ENCODE measurements at places on chromosomes 1 and 21. TPM values are rescaled to one million over a fixed set of nuclear protein-coding genes. Genes with fewer than 3 reads are reported as not detected.

GRCh38 chr1:111786669-111787207 is 31.0 kb downstream of the DDX20 start:
- no peak overlapping the region for H3K27ac ChIP-seq
- no peak for DNase-seq
- no peaks in the 10 kb centered on the region for H3K27me3 ChIP-seq
- H3K4me3 ChIP-seq = no peak overlapping the region
- H3K36me3 ChIP-seq = no peaks in the 10 kb centered on the region
- H3K4me1 ChIP-seq = peaks cover 3% of the 10 kb centered on the region

DNA sequence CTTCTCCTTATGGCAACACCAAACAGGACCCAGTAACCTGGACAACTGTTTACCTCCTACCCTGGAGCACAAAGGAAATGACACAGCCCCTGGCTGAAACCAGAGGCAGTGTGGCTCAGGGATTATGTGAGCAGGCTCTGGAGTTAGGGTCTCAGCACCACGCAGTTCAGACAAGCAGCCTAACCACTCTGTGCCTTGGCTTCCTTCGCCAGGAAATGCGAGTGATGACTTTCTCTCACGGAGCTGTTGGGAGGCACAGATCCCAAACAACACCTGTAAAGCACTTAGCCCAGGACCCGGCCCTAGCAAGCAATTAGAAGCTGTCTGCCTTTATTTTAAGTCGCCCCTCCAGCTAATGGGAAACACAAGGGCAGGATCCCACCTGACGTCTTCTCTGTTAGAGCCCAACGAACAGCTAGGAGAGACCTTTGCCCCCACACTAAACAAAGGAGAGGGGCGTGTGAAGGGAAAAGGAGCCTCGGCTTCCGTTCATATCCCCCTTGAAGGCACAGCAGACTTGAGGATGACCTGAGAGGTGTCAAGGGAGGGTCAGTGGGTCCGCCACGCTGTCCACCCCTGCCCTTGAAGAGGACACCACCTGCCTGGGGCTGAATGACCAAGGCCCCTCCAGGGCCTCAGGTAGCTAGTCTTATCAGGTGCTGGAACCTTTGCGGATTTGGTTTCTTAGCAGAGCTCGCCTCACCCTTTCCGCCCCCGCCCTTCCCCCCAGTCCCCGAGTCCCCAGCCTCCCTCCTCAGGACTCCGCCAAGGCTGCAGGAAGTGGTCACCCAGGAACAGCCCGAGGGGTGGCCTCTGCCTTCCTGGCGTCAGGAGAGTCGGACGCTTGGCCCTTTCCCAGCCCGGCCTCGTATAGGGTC is 860 bp downstream of the TMEM63A start:
- H3K36me3 ChIP-seq = peaks cover 14% of the 10 kb centered on the region
- DNase-seq = peak; percentile 89
- H3K27me3 ChIP-seq = no peaks in the 10 kb centered on the region
- peak overlapping the region; percentile 89 for H3K4me3 ChIP-seq
- peak overlapping the region; percentile 95 for H3K27ac ChIP-seq

DNA sequence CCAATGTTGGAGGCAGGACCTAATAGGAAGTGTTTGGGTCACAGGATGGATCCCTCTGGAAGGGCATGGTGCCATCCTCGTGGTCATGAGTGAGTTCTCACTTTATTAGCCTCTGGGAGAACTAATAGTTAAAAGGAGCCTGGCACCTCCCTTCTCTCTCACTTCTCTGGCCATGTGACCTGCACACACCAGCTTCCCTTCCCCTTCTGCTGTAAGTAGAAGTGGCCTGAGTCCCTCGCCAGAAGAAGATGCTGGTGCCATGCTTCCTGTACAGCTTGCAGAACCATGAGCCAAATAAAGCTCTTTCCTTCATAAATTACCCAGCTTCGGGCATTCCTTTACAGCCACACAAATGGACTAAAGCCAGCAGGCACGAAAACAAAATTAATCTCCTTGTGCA is 23.6 kb downstream of the ACOT7 start:
- no peak overlapping the region for H3K27ac ChIP-seq
- no peak for DNase-seq
- H3K36me3 ChIP-seq = no peaks in the 10 kb centered on the region
- no peaks in the 10 kb centered on the region for H3K27me3 ChIP-seq
- peaks cover 22% of the 10 kb centered on the region for H3K4me1 ChIP-seq

The SPTA1 gene
- 0.24 TPM for total RNA-seq

DNA sequence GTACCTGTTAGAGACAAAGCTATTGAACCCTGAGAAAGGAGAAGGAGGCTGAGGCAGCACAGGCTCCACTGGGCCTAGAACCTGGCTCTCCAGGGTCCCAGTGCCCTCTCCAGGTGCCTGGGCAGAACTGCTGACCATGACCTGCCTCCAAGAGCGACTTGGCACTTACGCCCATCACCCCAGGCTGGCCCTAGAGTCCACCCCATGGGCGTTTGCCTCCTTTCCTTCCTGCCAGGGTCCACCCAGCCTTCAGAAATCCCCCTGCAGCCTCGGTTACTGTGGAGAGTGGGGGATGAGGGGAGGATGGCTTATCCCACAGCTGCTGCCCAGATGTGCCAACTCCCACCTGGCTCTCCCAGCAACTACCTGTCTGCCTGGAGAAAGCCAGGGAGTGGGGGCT is 14.7 kb upstream of the C1QA start:
- peaks cover 3% of the 10 kb centered on the region for H3K4me1 ChIP-seq
- no peak for DNase-seq
- H3K27ac ChIP-seq = no peak overlapping the region
- no peaks in the 10 kb centered on the region for H3K36me3 ChIP-seq

The GPR153 gene
- 5.6 TPM for total RNA-seq

GRCh38 chr1:204089044-204089751 is 16.3 kb downstream of the SOX13 start:
- H3K4me3 ChIP-seq = peak overlapping the region; percentile 26
- DNase-seq = no peak
- H3K27me3 ChIP-seq = no peaks in the 10 kb centered on the region

The NSUN4 gene
- total RNA-seq = 22.2 TPM

- no peaks in the 10 kb centered on the region for H3K36me3 ChIP-seq
- no peak overlapping the region for H3K27ac ChIP-seq
- H3K4me1 ChIP-seq = no peaks in the 10 kb centered on the region
- DNase-seq = no peak
Measured at GRCh38 chr21:27212441-27212840, 245.6 kb upstream of the ADAMTS5 start.

DNA sequence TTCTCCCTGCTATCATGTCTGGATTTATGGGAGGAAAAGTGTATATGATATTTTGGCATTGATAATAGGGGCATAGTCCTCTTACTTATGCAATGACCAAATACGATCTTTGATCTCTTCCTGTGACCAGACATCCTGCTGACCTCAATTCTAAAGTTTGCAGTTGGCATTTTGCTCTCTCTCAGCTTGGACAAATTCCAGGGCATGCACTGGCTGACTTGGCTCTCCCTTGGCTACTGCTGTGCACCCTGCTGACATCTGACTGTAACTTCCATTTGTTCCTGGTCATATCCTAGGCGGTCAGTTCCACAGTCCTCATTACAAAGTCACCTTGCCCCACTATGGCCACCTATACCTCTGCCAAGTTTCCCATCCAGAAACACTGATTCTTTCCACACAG is 380.7 kb upstream of the NR5A2 start:
- no peaks in the 10 kb centered on the region for H3K4me1 ChIP-seq
- H3K36me3 ChIP-seq = no peaks in the 10 kb centered on the region
- H3K27me3 ChIP-seq = no peaks in the 10 kb centered on the region
- DNase-seq = no peak
- H3K4me3 ChIP-seq = no peak overlapping the region
- no peak overlapping the region for H3K27ac ChIP-seq

DNA sequence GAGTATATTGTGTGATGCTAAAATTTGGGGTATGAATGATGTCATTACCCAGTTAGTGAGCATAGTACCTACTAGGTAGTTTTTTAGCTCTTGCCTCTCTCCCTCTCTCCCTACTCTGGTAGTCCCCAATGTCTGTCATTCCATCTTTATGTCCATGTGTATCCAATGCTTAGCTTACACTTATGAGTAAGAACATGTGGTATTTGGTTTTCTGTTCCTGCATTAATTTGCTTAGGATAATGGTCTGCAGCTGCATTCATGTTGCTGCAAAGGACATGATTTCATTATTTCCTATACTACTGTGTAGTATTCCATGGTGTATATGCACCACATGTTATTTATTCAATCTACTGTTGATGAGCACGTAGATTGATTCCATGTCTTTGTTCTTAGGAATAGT is 54.4 kb upstream of the NEGR1 start:
- no peak overlapping the region for H3K27ac ChIP-seq
- no peaks in the 10 kb centered on the region for H3K36me3 ChIP-seq
- H3K27me3 ChIP-seq = no peaks in the 10 kb centered on the region
- no peak for DNase-seq
- H3K4me1 ChIP-seq = no peaks in the 10 kb centered on the region
